Liver (tissue), 10 donors: ENCODE measurements at places on chromosomes 1 and 21. TPM values are rescaled to one million over a fixed set of nuclear protein-coding genes. Genes with fewer than 3 reads are reported as not detected.

GRCh38 chr1:1274299-1274930 is 761 bp upstream of the UBE2J2 start:
- no peak for DNase-seq

GRCh38 chr21:17351766-17352165 is 161.1 kb upstream of the CXADR start:
- no peak for DNase-seq

GRCh38 chr21:33762803-33763581 is 120.7 kb downstream of the ITSN1 start:
- DNase-seq: no peak

DNA sequence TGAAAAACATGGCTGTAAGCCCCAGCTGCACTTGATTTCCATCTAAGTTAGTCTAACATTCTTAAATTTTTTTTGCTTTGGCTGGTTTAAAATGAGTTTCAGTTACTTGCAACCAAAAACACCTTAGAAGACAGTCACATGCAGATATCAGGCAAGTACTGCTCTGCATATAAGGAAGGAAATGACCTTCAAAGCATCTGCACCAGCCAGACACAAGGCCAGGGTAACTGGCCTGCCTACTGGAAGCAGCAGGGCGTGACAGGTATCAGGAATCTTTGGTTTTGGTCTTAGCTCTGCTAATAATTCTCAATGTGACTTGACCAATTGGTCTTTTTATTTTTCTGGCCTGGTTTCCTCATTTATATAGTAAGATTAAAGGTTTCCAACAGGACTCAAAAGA is 33.5 kb downstream of the SCYL3 start:
- DNase-seq: no peak

DNA sequence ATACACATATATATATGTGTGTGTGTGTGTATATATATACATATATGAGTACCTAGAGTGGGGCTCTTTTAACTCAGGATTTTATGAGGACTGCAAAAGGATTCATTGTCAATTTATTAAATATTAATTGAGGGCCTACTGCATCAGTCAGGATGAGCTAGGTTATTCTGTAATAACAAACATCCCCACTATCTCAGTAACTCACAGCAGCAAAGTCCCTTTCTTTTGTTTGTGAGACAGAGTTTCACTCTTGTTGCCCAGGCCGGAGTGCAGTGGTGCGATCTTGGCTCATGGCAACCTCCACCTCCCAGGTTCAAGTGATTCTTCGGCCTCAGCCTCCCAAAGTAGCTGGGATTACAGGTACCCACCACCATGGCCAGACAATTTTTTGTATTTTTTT is 63.8 kb upstream of the FAM20B start:
- no peak for DNase-seq

DNA sequence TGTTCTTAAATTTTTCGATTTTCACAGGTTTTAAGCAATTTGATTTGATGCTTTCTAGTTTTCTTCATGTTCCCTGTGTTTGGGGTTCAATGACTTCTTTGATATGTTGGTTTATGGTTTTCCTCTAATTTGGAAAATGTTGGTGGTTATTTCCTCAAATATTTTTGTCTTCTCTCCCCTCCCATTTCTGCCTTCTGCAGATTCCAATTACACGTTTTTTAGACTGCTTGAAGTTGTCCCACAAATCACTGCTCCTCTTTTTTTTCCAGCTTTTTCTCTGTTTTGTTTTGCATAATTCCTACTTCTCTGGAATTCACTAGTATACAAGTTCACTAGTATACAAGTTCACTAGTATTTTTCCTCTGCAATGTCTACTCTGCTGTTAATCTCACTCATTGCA is 61.3 kb downstream of the FAF1 start:
- DNase-seq: no peak

GRCh38 chr21:43777953-43778352 is 1.8 kb upstream of the CSTB start:
- no peak for DNase-seq

GRCh38 chr1:36657826-36658225 is 175.1 kb upstream of the CSF3R start:
- no peak for DNase-seq

GRCh38 chr1:85283475-85284199 is 7.2 kb upstream of the BCL10 start:
- DNase-seq: no peak

- DNase-seq: peak; percentile 56
Observed at GRCh38 chr1:162151900-162152829, 82.7 kb downstream of the NOS1AP start.

GRCh38 chr21:46532080-46532479 is 72.8 kb downstream of the S100B start:
- DNase-seq: no peak

DNA sequence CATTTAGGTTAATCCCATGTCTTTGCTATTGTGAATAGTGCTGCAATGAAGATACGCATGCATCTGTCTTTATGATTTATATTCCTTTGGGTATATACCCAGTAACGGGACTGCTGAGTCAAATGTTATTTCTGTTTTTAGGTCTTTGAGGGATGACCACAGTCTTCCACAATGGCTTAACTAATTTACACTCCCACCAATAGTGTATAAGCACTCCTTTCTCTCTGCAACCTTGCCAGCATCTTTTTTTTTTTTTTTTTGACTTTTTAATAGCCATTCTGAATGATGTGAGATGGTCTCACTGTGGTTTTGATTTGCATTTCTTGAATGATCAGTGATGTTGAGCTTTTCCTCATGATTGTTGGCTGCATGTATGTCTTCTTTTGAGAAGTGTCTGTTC is 33.5 kb downstream of the ASH1L start:
- DNase-seq: no peak

- DNase-seq: no peak
Observed at GRCh38 chr21:46024141-46024540, 42.6 kb downstream of the COL6A1 start.

- DNase-seq: no peak
Observed at GRCh38 chr1:155706139-155706538, 17.2 kb downstream of the DAP3 start.

DNA sequence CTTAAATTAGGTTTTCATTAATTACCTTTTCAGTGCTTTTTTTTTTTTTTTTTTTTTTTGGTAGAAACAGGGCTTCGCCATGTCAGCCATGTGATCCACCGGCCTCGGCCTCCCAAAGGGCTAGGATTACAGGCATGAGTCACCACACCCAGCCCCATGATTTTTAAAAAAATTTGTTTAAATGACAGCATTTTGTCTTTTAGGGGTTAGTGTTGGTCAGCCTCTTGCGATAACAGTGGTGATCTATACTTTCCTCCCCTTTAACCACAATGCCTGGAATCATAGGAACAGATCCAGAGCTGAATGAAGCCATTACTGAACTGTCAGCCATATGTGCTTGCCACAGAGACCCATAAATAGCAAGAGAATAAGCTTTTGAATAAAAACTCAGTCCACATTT is 73.9 kb downstream of the CACHD1 start:
- no peak for DNase-seq

DNA sequence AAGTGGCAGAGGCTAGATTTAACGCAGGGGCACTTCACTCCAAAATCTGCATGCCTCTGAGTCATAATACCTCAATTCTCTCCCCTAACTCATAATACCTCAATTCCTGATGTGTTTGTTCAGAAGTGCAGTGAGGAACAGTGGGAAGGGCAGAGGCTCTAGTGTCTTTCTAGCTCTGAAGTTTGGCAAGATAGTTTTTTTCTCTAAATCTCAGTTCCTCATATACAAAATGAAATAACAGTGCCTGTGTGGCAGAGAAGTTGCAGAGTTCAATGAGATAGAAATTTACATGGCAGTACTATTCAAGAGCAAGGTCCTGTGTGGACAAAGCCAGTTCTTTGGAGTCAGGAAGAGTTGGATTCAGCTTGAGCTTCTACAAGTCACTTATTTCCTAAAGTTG is 9.8 kb downstream of the JUN start:
- DNase-seq: no peak

- no peak for DNase-seq
Observed at GRCh38 chr1:65412984-65413375, 7.5 kb upstream of the LEPR start.

DNA sequence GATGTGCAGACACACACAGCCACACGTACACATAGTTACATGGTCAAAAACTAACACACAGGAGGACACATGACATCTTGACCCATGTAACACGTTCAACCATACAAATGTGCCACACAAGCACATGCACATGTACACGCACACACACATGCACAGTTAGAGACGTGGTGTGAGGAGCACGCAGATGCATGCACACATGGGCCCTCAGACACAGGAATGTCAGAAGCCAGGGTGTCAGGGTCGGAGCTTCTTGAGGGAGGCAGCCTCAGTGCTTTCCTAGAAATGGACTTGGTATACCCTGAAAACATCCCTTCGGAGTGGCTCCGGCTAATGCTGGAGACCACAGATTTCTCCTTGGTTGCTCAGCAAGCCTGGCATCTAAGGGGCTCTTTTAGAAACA is 114.3 kb downstream of the DMRTB1 start:
- DNase-seq: no peak

- DNase-seq: no peak
Observed at GRCh38 chr1:209805341-209805781, 581 bp downstream of the IRF6 start.

DNA sequence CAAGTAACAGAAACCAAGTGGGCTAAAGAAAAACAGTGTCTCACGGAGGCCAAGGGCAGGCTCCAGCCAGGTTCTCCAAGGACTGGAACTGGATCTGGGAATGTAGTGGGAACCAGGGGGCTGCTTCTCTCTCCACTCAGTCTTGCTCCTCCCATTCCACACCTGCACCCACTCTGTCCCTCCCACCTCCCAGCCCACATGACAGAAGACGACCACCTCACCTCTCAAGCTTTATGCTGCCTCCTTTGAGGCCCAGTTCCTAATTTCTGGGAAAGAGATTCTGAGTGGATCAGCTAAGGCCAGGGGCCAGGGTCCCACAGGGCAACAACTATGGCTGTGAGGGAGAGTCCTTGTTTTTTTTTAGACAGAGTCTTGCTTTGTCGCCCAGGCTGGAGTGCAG is 18.8 kb upstream of the CEP85 start:
- DNase-seq: no peak

The AMY1C gene
- not detected for total RNA-seq

The PRRX1 gene
- total RNA-seq: 0.25 TPM

The RRP1 gene
- 15.0 TPM for total RNA-seq

The ALX3 gene
- not detected for total RNA-seq

The CTSE gene
- under 0.01 TPM for total RNA-seq

The KAZN gene
- total RNA-seq: 6.9 TPM

The AK2 gene
- total RNA-seq: 34.2 TPM

The ALPL gene
- total RNA-seq: 3.3 TPM

The ANKRD13C gene
- 14.1 TPM for total RNA-seq

The KCNJ9 gene
- not detected for total RNA-seq

The SMAP2 gene
- 36.8 TPM for total RNA-seq

The ZNF644 gene
- total RNA-seq: 38.8 TPM

The SPATC1L gene
- 3.5 TPM for total RNA-seq

The AIRE gene
- total RNA-seq: not detected

The OVAAL gene
- total RNA-seq: not detected

The GJB3 gene
- total RNA-seq: not detected

The SLC5A9 gene
- 6.5 TPM for total RNA-seq
